ENCODE measurements at places on chromosomes 2 and 18.

GRCh38 chr18:48791636-48792105 is 159.1 kb downstream of the SMAD7 start:
- DNase-seq = no peak

DNA sequence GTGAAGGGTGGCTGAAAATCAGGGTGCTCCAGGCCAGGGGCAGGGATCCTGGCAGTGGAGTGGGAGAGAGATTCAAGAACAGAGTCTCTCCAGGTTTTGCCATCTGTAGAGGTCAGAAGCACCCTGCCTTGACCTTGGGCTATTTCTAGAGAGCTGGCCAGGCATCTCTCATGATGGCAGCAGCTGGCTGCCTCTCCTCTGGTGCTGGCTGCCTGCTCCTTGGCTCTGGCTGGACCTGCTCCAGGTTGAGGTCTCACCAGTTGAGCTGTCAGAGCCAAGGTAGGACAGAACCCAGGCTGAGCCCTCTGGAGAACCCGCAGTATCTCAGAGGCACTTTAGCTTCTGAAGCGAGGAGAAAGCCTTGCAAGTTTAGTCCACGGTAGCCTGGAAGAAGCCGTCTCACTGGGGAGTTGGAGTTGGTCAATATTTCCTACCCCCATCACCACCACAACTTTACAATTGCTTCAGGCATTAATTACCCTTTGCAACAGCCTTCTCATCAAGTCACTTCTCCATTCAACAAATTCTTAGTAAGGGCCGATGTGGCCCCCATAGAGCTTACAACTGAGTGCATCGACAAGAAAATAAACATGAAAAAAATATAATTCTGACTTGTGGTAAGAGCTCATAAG is 25.6 kb downstream of the GNLY start:
- no peak for DNase-seq

GRCh38 chr2:176959614-176960013 is 253.0 kb upstream of the HNRNPA3 start:
- DNase-seq = no peak

- DNase-seq = no peak
These were observed 33.2 kb upstream of the CCDC88A start for GRCh38 chr2:55452879-55453278.

DNA sequence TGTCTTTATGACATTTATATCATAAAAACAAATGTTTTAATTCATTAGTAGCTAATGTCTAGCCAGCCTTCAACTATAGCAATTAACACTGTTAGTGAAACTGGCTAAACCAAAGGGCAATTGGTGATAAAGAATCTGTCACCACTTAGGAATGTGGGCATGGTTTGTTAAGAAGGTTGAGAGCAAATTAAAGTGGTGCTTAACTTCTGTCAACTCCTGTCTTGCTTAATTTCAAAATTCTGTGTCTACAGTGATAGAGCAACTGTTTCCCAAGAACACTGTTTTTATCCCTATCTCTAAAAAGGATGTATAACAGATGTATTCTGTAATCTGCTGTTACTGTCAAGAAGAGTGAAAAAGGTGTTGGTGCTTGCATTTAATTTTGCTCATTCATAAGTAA is 36.5 kb downstream of the CFAP36 start:
- DNase-seq = no peak

- DNase-seq = peak; percentile 53
These were observed 2.0 kb downstream of the TCF4 start for GRCh38 chr18:55585920-55586561.

DNA sequence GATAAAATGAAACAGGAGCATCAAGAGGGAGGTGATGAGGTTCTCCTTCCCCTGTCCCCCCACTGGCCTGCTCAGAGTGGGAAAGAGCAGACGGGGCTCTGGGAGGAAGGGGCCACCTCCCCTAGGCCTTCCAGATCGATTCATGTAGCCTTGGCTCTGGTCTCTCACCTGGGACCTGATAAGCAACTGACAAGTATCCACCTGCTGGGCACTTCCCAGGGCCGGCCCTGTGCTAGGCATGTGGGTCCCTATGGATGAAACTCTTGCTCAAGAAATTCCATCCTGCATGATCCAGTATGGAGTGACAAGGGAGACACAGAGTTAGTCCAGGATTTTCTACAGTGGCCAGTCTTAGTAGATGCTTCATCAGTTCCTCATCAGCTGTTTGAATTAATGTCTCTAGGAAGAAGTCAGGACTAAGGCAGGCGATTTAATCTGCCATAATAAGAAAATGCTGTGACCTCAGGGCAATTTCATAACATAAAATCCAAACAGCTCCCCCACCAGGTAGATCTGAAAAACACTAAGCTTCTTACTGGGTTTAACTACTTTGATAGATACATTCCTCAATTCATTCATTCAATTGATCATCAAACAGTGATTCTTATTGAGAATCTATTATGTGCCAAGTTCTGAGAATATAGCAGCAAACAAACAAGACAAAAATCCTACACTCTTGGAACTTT is 44.7 kb upstream of the ZFP36L2 start:
- no peak for DNase-seq

DNA sequence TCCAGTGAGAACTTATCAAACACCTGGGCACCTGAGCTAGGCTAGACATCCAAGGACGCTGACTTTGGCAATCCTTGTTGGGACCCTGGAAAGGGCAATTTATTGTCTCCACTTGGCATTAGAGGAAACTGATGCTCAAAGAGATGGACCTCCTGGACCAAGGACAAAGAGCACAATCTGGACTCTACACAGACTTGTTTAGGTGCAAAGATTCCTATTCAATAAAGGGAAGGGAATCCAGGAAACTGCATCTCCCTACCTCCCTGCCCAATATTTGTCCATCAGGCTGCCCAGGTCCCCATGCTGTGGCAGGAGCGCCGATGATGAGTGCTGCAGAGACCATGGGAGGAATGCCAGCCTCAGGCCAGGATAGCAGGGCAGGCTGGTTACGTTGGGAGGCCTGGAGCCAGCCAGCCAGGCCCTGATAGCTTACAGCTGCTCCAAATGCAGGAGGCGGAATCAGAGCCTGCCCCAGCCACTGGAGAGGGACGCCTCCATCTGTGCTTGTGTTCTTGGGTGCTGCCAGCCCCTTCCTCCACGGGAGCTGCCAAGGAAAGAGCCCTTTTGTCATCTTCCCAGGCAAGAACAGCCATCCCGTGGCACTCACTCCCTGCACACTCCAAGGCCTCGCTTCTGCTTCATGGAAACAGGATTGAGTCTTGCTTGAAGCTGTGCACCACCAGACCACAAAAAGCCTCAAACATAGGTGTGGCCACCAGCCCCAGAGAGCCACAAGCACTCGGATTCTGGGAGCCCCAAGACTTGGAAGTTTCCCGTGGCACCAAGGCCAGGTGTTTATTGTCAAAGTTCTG is 60.0 kb downstream of the HS1BP3 start:
- peak; percentile 67 for DNase-seq

- peak; percentile 19 for DNase-seq
These were observed 525.6 kb downstream of the MBD2 start for GRCh38 chr18:53698907-53699306.
